ENCODE measurements at places on chromosomes 2 and 18.

DNA sequence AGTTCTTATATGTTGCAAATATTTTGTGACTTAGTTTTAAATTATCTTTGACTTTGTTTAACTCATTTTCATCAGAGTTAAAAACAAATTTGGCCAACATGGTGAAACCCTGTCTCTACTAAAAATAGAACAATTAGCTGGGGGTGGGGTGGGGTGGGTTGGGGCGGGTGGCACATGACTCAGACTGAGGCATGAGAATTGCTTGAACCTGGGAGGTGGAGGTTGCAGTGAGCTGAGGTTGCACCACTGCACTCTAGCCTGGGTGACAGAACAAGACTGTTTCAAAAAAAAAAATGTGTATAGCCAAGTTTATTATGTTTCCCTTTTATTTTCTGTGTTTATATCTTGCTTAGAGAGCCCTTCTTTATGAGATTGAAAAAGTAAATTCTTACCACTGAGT is 14.2 kb upstream of the LIPG start:
- no peak for DNase-seq

DNA sequence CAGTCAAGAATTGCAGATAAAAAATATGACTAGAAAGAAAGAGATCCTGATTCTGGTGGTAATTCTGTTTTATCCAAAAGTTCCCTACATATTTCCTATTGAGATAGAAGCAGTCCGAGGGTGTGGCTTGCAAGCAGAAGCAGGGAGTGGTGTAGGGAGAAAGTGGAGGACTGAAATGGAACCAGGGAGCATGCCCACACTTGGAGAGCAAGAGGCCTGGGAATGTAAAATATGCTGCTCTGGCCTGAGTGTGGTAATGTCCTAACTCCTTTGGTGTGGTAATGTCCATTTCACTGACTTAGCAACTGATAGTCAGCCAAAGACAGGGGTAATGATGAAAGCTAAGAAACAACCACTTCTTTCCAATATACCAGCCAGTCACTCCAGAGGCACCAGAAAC is 30.1 kb upstream of the FMNL2 start:
- no peak for DNase-seq

- no peak for DNase-seq
Observed at GRCh38 chr18:57461652-57462269, 26.6 kb downstream of the ONECUT2 start.

GRCh38 chr2:144830543-144830942 is 310.6 kb upstream of the ZEB2 start:
- DNase-seq, result no peak
